Posterior cingulate gyrus (tissue), 11 donors: ENCODE measurements at places on chromosomes 7 and 10.

- no peak for DNase-seq
These were observed 19.5 kb downstream of the GLI3 start for GRCh38 chr7:42217548-42217947.

DNA sequence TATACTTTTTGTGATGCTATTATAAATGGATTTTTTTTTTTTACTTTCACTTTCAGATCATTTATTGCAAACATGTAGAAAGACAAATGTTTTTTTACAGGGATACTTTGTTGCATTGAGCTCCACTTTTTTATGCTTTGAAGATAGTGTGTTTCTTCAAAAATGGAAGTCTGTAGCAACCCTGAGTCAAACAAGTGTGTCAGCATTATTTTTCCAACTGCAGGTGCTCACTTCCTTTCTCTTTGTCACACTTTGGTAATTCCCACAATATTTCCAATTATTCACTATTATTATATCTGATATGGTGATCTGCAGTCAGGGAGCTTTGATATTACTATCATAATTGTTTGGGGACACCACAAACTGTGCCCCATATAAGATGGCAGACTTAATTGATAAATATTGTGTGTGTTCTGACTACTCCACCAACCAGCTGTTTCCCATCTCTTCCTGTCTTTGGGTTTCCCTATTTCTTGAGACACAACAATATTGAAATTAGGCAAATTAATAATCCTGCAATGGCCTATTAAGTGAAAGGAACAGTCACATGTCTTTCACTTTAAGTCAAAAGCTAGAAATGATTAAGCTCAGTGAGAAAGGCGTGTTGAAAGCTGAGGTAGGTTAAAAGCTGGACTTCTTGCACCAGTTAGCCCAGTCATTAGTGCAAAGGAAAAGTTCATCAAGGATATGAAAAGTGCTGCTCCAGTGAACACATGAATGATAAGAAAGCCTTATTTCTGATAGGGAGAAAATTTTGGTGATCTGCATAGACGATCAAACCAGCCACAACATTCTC is 231.3 kb upstream of the SH2B2 start:
- DNase-seq: no peak

GRCh38 chr7:77456696-77457095 is 40.5 kb upstream of the GSAP start:
- DNase-seq: no peak

GRCh38 chr7:11434366-11434765 is 397.6 kb downstream of the THSD7A start:
- DNase-seq: no peak

DNA sequence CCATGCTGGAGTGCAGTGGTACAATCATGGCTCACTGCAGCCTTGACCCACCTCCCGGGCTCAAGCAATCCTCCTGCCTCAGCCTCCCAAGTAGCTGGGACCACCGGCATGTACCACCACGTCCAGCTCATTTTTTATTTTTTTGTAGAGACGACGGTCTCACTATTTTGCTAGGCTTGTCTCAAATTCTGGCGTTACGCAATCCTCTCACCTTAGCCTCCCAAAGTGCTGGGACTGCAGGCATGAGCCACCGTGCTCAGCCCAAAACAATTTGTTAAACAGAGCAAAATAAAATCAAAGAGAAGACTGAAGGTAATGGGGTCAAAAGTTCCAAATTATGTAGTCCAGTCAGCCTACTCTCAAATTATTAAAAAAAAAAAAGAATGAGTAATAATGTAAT is 8.7 kb upstream of the JMJD1C start:
- no peak for DNase-seq

- DNase-seq: no peak
These were observed 99.1 kb upstream of the CACNA2D1 start for GRCh38 chr7:82542665-82543064.

DNA sequence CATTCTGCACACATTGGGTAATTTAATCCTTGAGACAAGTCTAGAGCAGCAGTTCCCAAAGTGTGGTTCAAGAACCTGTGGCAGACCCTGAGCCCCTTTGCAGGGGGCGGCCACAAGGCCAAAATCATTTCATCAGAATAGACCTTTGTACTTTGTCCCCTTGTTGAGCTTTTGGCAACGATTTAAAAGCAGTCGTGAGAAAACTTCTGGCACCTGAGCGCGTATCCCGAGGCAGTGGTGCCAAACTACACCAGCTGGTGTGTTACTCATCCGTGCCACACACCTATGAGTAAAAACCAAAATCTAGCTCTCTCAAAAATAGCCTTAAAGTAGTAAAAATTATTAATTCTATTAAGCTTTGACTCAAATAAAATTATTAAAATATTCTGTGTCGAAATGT is 306.8 kb downstream of the SDK1 start:
- no peak for DNase-seq

DNA sequence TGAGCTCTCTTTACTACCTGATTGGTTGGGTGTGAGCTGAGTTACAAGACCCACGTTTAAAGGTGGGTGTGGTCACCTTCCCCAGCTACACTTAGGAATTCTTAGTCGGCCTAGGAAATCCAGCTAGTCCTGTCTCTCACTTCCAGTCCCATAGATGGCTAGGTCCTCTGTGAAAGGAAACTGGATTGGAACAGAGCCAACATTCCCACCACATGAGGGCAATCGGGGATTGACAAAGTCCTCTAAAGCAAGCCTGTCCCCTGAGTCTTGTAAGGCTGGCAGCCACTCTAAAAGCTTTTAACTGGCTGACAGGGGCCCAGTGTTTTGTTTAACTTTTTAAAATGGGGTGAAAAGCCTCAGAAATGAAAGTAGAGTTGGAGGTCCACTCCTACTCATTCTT is 15.1 kb upstream of the CROT start:
- DNase-seq: no peak
